Mucosa of descending colon (tissue), 3 donors: ENCODE measurements at places on chromosomes 3 and 15. TPM values are rescaled to one million over a fixed set of nuclear protein-coding genes. Genes with fewer than 3 reads are reported as not detected.

DNA sequence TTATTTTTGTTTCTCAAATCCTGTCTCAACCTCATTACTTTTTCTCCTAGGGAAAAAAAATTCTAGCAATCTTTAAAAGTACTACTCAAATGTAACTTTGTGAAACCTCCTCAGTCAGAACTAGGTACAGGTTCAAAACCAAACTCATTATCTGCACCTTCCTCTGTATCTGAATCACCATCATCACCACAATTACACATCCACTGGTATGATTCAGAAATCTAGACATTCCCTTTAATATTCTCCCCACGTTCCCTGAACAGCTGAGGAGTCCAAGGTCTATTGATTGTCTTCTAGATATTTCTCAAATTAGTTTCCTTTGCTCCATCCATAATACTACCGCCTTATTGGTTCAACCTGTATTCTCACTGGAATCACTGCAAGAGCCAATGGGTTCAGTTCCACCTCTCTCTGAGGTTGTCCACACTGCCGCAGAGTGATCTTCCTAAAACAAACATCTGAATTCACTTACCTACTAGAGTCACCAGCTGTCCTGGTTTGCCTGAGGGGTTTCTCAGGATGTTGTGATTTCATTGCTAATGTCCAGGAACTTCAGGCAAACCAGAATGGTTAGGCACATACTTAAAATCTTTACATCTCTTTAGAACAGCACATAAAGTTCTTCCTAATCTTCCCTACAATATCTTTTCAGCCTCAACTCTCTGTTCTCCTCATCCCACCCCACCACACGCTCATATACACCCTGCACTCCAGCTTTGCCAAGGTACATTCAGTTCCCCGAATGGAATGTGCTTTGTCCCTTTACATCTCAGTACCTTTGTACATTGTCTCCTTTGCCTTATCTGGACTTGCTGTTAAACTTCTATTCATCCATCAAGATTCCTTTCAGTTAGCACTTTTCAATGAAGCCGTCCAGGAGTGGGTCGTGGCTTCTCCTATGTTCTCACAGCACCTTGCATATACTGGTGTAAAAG lies 24.2 kb downstream of the ATP13A4 start:
- no peak for DNase-seq

- DNase-seq = no peak
Measured at GRCh38 chr3:187490366-187490765, 122.2 kb downstream of the RTP4 start.

DNA sequence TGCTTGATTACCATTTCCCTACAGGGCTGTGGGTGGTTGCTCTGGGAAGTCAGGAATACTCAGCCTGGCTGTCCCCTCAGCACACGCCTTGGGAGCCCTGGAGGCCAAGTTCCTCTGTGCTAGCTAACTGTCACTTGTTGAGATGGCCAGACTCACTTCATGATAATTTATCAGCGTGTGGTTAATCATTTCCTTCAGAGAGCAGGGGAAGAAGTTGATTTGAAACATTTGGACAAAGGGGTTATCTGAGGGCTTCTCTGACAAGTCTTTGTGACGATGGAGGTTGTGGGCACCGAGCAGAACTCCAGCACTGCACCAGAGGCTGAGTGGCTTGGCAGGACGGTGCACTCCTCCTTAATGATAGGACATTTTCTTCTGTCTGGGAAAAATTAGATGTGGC lies 61.9 kb downstream of the WHAMM start:
- DNase-seq = no peak

GRCh38 chr3:157136647-157137387 lies 23.1 kb downstream of the CCNL1 start:
- peak; percentile 85 for DNase-seq

DNA sequence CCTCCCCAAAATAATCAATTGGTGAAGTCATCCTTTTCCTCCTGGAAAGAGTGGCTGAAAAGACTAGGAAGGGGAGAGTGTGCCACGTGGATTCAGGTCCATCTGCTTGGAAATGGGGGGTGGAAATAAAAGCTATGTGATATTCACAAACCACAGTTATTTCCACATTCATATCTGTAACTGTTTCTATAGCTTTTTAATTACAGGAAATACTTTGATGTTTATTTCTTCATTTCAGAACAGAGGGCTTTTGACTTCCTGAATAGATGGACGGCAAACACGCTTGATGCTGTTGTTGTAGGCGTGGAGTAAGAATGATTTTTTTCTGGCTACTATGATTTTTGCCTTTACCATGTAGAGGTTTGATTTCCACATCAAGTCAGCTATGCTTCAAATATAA lies 10.1 kb downstream of the AADACL2 start:
- DNase-seq = no peak

DNA sequence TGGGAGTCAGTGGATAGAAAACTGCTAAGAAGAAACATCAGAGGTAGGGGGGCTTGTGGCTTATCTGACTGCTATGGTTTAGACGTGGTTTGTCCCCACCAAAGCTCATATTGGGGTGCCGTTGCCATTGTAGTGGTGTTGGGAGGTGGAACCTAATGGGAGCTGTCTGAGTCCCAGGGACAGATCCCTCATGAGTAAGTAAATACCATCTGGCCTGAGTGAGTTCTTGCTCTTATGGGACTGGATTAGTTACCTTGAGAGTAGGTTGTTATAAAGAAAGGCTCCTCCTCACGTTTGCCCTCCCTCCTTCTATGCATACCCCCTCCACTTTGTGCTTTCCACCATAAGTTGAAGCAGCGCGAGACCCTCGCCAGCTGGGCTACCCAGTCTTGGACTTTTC lies 53.4 kb upstream of the VILL start:
- no peak for DNase-seq

GRCh38 chr15:85831415-85832113 lies 36.8 kb upstream of the KLHL25 start:
- DNase-seq = peak; percentile 74

GRCh38 chr3:120587332-120587975 lies 8.7 kb upstream of the NDUFB4 start:
- no peak for DNase-seq

DNA sequence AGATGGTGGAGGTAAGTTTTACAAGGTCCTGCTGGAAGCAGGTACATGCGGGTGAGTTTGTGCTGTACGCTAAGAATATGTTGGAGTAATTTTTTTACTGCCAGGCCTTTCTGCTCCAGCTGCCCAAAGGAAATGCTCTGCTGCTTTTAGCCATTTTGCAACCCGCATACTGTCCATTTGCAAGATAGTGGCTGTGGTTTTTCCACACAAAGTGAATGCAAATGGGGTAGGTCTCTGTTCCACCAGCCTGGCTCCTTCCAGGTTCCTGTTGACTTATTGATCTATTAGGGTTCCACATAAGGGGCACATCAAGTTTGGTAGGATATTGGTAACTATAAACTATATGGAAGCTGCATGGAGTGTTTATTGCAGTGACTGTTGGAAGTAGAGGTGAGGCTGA lies 227.1 kb downstream of the SI start:
- no peak for DNase-seq

GRCh38 chr3:58563386-58564035 lies 13.7 kb downstream of the FAM107A start:
- DNase-seq = no peak

- no peak for DNase-seq
Measured at GRCh38 chr3:127196466-127197299, 3.8 kb downstream of the PRR23E start.

DNA sequence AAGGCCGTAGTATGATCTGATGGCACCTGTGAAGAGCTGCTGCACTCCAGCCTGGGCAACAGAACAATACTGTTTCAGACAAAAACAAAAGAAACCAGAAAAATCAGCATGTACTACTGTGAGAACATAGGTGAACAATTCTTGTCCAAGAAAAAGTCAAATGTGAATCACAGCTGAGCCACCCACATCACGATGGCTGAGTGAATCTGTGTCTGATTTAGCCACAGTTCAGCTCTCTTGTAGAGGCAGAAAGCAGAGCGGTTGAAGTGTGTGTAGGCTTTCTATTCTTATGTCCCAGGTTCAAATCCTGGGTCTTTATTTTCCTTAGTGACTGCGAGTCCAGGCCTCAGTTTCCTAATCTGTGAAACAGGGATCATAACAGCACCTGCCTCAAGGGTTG lies 4.4 kb upstream of the FURIN start:
- no peak for DNase-seq

- no peak for DNase-seq
Measured at GRCh38 chr3:87694678-87695077, 364.1 kb downstream of the CGGBP1 start.

- DNase-seq = no peak
Measured at GRCh38 chr3:52983828-52984227, 62.0 kb downstream of the SFMBT1 start.

DNA sequence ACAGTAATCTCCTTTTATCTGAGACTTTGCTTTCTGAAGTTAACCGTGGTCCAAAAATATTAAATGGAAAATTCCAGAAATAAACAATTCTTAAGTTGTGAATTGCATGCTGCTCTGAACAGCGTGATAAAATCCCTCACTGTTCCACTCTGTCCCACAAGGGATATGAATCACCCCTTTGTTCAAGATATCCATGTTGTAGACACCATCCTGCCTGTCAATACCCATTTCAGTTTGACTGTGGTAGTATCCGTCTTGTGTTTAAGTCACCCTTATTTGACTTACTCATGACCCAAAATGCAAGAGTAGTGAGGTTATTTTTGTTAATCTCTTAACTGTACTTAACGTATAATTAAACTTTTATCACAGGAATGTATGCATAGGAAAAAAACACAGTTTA lies 435.0 kb downstream of the SHQ1 start:
- no peak for DNase-seq

- no peak for DNase-seq
Measured at GRCh38 chr15:36978126-36978525, 122.2 kb downstream of the MEIS2 start.

GRCh38 chr3:129121792-129122411 lies at the start of gene RAB43:
RAB43 (minus strand) TSS chr3:129121804; CDS start chr3:129121489, 315 bp downstream.
- peak; percentile 94 for DNase-seq

GRCh38 chr3:190306513-190307163 lies 15.6 kb downstream of the CLDN1 start:
- DNase-seq = no peak

DNA sequence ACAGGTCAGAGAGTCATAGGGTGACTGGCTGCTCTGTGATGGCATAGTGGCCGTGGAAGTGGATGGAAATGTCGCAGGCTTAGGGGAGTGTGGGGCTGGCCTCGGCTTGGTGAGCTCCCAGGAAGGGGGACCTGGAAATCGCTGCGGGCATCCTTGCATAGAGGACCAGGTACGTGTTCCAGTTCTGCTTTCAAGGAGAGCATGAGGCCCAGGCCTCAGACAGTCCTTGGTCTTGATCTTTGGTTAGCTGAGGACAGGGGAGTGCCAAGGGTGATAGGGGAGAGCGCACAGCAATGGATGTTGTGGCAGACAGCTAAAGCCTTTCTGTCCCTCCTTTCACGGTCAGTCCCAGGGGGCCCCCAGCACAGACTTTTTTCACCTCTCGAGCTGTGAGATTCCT lies 110.5 kb downstream of the SNRPN start:
- DNase-seq = no peak

DNA sequence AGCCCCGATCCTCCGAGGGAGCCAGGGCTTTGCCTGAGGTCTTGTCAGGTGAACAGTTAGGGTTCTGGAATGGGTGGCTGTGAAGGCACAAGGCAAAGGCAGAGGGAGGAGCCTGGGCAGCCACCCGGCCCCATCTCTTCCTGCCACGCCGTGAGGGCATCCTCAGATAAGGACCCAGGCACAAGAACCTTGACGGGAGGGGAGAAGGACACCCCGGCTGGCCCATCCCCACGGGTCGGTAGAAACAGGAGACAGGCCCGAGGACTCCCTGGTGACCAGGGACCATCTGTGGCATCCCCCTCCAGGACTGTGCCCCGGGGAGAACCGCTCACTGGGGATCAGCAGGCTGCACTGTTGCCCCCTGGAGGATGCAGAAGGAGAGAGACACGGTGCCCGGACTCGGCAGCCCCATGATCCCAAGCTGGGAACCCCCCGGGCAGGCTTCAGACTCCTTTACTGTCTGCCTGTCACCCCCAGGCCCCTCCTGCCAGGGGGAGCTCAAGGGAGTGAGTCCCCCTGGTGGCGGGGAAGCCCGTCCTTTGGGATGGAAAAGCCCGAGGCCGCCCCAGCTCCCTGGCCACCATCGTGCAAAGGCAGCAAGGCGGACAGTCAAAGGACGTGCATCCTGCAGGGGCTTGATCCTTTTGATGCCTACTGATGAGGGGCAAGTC lies 12.3 kb upstream of the PCSK6 start:
- DNase-seq = peak; percentile 49

DNA sequence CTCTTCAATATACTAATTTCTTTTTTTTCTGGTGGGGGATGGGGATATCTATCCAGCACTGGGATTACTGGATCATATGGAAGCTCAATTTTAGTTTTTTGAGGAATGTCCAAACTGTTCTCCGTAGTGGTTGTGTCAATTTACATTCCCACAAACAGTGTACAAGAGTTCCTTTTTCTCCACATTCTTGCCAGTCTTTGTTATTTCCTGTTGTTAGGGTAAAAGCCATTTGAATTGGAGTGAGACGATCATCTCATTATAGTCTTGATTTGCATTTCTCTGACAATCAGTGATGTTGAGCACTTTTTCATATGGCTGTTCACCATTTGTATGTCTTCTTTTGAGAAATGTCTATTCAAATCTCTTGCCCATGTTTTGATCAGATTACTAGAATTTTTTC lies 12.8 kb upstream of the WDR49 start:
- DNase-seq = no peak

GRCh38 chr3:57026944-57027343 lies 33.5 kb upstream of the SPATA12 start:
- DNase-seq = no peak

- no peak for DNase-seq
Measured at GRCh38 chr3:64870876-64871646, 183.3 kb upstream of the ADAMTS9 start.

GRCh38 chr3:114476511-114476910 lies 182.7 kb downstream of the TIGIT start:
- DNase-seq = no peak

DNA sequence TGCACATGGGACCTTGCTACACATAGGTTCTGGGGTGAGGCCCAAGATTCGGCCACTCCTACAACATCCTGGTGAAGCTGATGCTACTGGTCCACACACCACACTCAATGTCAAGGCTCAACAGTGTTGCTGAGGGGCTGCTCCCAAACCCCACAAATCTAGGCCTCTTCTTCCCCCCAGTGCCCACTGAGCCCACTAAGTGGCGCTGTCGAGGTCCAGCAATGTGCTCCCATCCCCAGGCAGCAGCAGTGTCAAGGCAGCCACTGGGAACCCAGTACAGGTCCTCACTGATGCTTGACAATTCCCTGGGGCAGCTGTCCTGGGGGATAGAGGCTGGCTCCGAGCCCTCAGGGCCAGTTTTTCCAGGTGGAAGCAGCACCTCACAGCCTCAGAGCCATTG lies 21.5 kb downstream of the SCN5A start:
- DNase-seq = peak; percentile 10

GALNT15 gene
- total RNA-seq = 5.5 TPM

SERPINI2 gene
- total RNA-seq = not detected

IGSF10 gene
- total RNA-seq = 1.3 TPM

SLC28A1 gene
- total RNA-seq = not detected

CYP11A1 gene
- 0.60 TPM for total RNA-seq

CCPG1 gene
- 60.2 TPM for total RNA-seq

LRTM1 gene
- total RNA-seq = not detected

NPAP1 gene
- not detected for total RNA-seq

SSR3 gene
- total RNA-seq = 123 TPM
